ENCODE measurements at places on chromosomes 13 and 19.

GRCh38 chr13:27293076-27293691, 22.6 kb downstream of the RASL11A start:
- no peak for DNase-seq

GRCh38 chr13:58869566-58869965, 1238.0 kb downstream of the PCDH17 start:
- no peak for DNase-seq

DNA sequence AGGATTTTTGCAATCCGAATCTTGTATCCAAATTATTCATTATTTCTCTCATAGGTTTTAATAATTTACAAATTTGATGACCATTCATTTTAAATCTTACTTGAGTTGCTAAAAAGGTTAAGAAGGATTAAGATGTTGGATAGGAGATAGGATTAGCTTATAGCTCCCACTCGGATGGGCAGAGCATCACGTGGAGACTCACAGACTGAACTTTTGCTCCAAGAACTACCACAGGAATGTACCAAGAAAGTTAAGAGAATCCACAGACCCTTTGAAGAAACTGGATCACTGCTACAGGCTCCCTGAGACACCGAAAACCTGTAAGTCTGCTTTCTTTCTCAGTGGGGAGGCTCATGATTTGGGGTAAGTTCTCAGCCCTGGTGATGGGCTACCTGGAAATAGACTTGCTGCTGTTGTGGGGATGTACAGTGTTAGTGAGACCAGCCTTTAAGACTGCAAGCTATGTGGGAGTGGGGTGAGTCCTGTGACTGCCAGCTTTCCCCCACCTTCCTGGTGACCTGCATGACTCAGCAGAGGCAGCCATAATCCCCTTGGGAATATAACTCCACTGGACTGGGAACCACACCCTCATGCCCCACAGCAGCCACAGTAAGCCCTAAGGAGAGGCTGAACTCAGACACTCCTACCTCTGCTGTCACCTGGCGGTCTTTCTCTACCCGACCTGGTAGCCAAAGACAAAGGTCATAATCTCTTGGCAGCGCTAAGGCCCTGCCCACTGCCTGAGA, 1458.0 kb downstream of the OLFM4 start:
- no peak for DNase-seq

GRCh38 chr13:41332829-41333228, 21.8 kb downstream of the NAA16 start:
- DNase-seq: no peak

GRCh38 chr13:19781526-19781925, 1.2 kb downstream of the PSPC1 start:
- DNase-seq: no peak

- DNase-seq: no peak
These were observed 83.4 kb upstream of the GPR183 start for GRCh38 chr13:99390601-99391000.

DNA sequence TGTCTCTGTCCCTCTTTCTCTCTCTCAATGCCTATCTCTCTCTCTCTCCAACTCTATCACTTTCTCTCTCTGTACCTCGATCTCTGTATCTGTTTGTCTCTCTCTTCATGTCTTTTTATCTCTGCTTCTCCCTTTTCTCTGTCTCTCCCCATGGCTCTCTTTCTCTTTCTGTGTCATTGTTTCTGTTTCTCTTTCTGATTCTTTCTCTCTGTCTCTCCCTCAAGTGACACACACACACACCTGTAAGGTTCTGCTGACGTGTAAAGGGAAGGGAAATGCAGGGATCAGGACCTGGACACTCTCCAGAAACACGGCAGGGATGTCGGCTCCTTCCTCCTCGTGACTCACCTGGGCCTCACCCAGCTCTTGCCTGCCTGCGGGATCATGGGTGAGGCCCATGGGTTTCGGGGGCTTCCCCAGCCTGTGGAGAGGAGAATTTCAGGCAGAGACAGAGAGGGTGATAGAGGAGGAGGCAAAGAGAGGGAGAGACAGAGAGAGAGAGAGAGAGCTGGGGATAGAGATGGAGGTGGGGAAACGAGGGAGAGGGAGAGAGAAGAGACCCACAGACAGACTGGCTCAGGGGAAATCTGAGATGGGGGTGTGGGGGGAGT, 5.4 kb upstream of the PLAUR start:
- peak; percentile 71 for DNase-seq

GRCh38 chr19:38044267-38045111, 137.5 kb downstream of the SIPA1L3 start:
- DNase-seq: no peak

GRCh38 chr19:12730064-12730463, 4.4 kb downstream of the TRIR start:
- no peak for DNase-seq

DNA sequence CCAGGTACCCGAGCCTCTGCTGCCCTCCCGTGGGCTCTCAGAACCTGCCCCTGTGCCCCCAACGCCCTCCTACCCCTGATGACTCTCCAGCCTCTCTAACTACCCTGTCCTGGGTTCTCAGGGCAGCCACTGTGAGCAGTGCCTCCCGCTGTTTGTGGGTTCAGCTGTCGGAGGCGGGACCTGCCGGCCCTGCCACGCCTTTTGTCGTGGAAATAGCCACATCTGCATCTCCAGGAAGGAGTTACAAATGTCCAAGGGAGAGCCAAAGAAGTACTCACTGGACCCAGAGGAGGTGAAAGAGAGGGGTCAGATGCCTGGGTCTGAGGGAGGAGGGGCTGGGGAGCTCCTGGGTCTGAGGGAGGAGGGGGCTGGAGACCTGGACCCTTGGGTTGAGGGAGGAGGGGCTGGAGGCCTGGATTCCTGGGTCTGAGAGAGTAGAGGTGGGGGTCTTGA, 20.0 kb downstream of the CNFN start:
- no peak for DNase-seq

GRCh38 chr13:109146912-109147647, 517.7 kb downstream of the MYO16 start:
- DNase-seq: no peak

- no peak for DNase-seq
These were observed 4.6 kb downstream of the KLK1 start for GRCh38 chr19:50818859-50819472.

GRCh38 chr13:44125943-44126469, 246.3 kb downstream of the LACC1 start:
- DNase-seq: peak; percentile 20

DNA sequence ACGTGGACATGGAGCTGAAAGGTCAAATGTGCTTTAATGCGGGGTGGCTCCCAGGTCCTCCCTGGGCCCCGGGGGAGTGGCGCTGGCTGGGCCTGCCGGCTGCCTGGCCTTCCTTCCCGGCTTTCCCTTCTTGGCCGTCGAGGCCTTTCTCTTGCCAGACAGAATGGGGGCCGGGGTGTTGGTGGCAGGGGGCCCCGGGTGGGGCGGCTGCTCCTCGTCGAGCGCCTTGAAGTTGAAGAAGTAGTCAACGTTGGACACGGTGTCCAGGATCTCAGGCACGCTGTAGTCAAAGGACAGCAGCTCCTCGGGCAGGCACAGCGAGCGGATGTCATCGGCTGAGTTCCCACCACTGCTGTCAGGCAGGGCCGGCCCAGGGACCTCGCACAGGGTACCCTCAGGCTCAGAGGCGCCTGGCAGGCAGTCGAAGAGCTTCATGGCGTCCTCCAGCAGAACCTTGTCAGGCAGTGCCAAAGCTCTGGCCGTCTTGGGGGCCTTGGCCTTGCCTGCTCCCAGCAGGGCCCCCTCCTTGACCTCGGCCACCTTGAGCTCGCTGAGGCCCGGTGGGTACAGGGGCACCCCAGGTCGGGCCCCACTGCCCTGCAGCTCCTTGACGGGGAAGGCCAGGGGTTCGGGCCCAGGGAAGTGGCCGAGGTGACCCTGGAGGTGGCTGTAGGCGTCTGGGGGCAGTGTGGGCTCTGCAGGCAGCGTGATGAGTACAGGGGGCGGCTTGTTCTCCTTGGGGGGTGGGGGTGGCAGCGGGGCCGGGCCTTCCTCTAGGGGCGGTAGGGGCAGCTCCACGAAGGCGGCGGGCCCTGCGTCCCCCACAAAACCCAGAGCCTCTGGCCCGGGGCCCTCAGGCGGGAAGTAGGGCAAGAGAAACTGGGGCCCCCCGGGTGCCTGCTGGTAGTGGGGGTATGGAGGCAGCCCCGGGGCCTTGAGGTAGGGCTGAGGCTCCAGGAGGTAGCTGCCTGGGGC, 1.3 kb downstream of the PRR22 start:
- DNase-seq: no peak

DNA sequence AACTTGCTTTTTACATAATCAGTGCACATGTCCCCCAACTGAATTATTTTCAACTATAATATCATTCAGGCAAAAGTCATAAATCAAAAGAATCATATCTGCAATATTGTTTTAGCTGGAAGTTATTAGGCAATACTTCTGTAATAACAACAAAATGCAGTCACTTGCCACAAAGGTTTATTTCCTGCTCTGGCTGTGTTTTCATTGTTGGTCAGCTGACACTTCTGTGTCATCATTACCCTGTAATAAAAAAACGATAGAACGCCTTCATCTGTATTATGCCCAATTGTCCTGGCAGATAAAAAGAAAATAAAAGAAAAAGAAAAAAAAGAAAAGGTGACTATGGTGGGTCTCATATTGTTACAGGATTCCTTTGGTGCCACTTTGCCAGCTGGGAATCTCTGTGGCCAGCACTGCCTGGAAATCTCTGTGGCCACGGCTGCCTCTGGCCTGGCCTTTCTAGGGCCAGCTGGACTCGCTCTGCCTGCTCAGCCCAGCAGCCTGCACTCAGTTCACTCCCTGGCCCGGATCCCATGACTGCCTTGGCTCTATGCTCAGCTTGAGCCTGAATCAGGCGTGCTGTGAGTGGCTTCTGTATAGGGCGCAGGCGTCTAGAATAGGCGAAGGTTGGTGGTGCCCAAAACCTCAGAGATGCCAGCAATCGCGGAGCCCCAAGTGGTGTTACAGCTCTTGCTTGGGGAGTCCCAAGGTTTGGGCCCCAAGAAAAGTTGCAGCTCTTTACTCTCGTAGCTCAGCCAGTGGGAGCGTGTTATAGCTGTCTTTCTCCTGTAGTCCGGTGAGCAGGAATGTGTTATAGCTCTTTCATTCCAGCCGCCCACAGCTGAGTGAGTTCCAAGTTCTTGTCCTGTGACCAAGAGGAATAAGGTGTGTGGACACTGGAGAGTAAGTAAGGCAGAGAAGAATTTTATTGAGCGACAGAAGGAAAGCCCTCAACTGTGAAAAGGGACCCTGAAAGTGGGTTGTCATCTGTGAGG, 1227.1 kb downstream of the SLITRK1 start:
- DNase-seq: no peak

DNA sequence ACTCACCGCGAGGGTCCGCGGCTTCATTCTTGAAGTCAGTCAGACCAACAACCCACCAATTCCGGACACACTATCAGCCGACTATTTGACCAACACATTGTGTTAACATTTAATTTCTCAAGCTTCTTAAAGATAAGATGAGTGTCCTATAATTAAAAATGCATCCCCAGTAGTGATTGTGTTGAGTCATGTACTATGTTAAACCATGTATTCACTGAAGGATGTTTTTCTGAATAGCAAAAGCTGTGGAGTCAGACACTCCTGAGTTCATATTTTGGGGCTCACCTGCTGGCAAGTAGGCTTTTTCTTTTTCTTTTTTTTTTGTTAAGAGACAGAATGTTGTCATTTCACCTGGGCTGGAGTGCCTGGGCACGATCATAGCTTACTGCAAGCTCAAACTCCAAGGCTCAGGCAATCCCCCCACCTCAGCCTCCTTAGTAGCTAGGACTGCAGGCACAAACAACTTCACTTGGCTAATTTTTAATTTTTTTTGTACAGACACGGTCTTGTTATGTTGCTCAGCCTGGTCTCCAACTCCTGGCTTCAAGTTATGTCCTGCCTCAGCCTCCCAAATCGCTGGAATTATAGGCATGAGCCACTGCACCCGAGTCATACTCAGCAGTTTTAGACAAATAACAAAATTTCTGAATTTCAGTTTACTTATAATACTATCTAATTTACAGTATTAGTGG, 606.9 kb downstream of the PCDH9 start:
- DNase-seq: no peak

DNA sequence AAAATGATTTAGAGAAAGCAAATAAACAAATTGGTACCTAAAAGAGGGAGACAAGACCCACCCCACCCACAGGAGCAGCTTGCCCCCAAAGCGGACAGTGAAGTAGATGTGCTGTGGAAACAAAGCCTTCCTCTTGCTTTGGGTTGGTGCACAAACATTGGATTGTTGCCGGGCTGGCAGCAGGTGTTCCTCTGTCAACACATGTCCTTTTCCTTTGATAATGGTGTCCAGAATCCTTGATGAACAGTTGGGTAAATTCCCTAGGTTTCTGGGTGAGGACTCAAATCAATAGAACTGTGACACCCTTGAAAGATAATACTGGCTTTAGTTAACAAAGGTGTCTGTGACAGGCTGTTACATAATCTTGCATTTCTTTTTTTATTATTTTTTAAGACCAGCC, 311.8 kb downstream of the SPRY2 start:
- DNase-seq: no peak

GRCh38 chr13:33018886-33019285, 2.7 kb downstream of the KL start:
- no peak for DNase-seq

GRCh38 chr19:6047741-6048251, 62.5 kb downstream of the RFX2 start:
- DNase-seq: no peak

GRCh38 chr19:55173714-55174409, 6.2 kb downstream of the SYT5 start:
- no peak for DNase-seq

GRCh38 chr19:991932-992669, 8.0 kb downstream of the WDR18 start:
- DNase-seq: no peak

DNA sequence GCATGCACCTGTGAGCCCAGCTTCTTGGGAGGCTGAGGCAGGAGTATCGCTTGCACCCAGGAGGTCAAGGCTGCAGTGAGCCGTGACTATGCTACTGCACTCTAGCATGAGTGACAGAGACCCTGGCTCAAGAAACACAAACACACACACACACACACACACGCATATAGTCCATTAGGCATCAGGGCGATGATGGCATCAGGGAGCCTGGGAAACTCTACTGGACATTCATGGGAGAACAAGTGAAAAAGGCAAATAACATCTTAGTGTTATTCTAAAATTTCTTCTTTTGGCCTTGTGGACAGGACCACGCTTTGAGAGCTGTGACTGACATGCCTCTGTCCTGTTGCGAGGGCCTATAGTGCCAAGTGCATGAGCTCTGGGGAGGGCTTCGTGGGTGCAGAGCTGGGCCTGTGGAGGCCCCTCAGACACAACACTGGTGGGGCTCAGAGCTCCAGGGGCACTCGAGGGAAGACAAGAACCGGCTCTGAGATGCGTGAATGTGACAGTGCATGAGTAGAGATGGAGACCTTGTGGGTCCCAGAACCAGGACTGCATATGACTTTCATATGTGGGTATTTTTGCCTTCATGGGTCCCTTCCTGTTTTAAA, 8.0 kb upstream of the USF2 start:
- DNase-seq: no peak

- no peak for DNase-seq
These were observed 58.8 kb upstream of the ZNF681 start for GRCh38 chr19:23817519-23817918.

DNA sequence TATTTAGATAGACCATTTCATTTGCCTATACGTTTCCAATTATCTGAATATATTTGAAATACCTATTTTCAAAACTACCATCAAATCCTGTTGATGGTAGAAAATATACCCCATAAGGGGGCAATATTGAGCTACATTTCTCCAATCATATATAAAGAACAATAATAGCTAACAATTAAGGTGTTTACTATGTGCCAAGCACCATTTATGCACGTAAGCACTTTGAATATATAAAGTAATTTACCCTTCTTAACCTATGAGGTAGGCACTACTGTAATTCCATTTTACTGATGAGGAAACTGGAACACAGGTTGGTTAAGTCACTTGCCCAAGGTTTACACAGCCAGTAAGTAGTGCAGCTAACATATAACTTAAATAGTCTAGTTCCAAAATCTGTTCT, 79.2 kb downstream of the UBL3 start:
- no peak for DNase-seq

- DNase-seq: peak; percentile 38
These were observed 885 bp downstream of the TGFB1 start for GRCh38 chr19:41352609-41353465.
